CD8-positive, alpha-beta memory T cell (primary cell): ENCODE measurements at places on chromosomes 5 and 9. TPM values are rescaled to one million over a fixed set of nuclear protein-coding genes. Genes with fewer than 3 reads are reported as not detected.

DNA sequence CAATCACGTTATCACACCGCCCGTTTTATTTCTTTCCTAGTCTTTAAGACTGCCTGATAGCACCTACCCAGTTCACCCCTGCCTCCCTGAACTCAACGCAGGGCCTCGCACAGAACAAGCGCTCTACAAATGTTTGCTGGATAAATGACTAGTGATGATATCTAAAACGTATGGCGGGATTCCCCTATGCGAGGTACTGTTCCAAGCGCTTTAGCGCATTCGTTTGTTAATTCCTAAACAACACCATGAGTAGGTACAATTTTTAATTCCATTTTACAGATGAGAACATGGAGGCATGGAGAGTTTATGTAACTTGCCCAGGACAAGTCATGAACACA, 6.6 kb downstream of the POU4F3 start:
- DNase-seq: no peak

DNA sequence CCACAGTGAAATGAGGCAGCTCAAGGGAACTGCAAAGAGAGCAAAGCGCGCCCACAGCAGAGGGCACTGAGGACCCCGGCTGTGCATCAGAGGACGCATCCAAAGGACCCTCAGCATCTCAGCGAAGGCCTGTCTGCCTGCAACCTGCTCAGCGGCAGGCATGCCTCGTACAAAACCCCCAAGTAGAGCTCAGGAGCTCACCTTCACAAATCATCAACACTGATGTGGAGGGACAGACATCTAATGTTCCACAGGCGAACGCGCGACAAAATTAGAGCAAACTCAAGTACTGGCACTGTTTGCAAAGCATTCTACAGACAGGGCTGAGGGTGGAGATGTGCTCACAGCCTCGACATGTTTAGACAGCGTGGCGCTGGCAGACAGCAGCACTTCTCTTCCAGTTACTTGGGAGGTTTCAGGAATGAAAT, 81.0 kb downstream of the DCP2 start:
- DNase-seq: no peak

DNA sequence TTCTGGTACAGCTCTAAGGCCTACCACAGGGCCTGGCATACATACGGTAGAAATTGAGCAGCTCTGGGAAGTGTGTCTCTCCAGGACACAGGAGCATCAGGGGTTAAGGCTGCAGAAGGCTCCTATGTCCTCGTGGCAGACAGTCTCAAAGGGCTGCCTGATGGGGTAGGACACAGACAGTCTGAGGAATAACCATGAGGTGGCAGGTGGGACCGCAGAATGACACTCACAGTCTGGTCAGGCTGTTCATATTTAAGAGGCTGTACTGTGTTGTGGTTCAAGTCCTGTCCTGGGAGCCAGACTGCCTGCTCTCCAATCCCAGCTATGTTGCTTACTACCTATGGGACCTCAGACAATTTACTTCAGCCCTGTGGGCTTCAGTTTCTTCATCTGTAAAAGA, 217.1 kb downstream of the TRIM32 start:
- DNase-seq: no peak

GRCh38 chr5:155342956-155343355, 329.4 kb downstream of the KIF4B start:
- DNase-seq: no peak

Gene GZMA
- 15.1 TPM for total RNA-seq

Gene STXBP1
- 14.5 TPM for total RNA-seq

DNA sequence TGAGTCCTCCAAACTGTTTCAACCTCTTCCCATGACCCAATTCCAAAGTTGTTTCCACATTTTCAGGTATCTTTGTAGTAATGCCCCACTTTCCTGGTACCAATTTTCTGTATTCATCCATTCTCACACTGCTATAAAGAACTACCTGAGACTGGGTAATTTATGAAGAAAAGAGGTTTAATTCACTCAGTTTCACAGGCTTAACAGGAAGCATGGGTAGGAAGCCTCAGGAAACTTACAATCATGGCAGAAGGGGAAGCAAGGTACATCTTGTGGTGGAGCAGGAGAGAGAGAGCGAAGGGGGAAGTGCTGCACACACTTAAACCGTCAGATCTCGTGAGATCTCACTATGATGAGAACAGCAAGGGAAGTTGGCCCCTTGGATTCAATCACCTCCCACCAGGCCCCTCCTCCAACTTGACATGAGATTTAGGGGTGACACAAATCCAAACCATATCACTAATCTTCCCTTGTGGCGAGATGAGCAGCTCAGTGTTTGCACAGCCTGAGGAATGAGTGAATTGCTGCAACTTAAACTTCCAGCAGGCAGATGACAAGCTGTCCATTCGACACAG, 42.9 kb downstream of the TRIP13 start:
- no peak for DNase-seq

GRCh38 chr5:158618256-158618655, 481.5 kb downstream of the EBF1 start:
- DNase-seq: no peak

DNA sequence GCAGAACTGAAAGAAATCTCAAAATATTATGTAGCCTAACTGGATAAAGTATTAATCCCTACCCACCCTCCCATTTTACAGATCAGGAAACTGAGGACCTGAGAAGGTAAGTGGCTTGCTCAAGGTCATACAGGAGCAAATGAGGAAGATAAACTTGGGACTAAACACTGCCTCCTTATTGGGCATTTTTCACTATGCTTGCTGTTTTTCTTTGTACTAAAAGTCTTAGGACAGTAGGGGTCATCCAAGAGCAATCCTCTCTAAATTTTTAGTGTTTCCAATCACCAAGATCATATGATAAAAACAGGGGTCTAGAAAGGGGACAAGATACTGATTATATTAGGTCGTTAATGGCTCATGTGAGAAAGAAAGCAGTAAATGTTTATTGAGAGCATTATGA, 80.8 kb downstream of the RORB start:
- no peak for DNase-seq

DNA sequence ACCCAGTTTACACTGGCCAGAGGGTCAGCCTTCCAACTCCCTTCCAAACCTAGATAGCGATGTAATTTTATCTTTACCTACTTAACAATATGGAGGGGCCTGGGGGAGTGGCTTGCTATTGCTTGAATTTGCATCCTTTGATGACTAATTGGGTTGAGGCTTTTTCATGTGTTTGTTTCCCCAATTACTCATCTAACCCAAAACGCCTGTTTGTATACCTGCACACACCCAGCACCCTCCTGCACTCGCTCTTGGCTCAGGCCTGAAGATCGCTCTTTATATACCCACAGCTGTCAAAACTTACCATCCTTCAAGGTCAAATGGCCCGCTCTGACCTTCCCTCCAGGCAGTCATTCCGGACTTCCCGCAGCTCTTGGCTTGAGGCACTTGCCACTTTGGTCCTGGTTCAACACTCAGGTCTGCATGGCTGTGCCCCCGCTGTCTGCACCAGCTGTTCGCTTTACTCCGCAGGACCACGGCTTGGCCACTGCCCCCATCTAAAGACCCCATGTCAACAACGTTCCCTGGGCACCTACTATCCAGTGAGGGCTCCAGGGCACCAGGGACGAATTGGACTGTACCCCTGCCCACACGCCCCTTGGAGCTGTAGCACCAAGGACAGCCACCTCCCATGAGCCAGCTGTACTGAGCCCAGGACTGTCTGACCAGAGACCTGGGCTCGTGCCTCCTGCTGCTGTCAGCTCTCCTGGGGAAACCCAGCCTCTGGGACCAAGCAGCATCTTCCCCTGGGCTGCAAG, 76.1 kb upstream of the ADAMTS2 start:
- DNase-seq: no peak
